ENCODE measurements at places on chromosomes 2 and 18.

DNA sequence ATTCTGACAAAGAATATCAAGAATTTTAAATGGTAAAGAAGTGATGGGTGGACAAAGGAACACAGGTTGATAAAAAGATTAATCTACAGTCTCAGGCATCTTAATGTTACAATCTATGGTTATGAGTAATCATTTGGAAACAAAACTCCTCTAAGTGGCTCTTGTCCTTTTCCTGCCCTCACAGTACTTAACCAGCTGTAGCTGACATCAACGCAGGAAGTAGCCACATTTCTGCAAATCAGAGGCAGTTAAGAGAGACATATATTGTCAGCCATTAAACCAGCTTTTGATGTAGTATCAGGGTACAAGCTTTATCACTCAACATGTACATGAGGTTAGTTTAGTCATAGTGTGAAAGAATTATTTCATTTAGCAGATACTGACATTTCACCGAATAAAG lies 244.6 kb downstream of the NR4A2 start:
- DNase-seq = no peak

DNA sequence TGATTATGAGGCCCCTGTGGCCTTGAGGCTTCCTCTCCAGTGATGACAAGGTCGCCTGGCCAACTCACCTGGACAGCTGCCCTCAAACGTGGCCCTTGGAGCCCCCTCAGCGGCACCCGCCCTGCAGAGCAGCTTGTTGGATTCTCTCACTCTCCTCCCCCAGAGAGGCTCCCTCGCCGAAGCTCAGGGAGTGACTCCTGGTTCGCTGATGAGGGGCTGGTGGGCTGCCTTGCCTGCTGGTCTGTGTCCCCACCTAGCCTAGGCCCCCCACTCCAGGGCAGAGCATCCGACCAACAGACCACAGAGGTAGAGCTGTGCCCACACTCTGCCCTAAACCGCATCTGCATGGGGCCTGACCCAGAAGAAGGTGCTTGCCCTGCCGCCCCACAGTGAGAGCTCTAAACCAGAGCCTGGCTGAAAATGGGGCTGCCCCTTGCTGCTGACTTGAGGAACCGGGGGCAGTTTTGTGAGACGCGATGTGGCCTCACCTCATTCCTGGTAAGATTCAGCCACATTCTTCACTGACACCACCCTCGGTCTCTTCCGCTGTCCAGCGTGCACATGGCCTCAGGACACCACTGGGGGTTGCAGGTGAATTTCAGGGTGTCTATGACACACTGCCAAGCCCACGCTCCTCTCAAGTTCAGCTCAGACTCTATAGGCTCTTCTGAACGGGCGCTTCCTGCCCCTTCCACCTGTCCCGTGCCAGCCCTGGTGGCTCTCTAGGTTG lies 131.6 kb downstream of the CABLES1 start:
- DNase-seq = no peak

- no peak for DNase-seq
Observed at GRCh38 chr2:42949125-42949524, 156.7 kb upstream of the HAAO start.

DNA sequence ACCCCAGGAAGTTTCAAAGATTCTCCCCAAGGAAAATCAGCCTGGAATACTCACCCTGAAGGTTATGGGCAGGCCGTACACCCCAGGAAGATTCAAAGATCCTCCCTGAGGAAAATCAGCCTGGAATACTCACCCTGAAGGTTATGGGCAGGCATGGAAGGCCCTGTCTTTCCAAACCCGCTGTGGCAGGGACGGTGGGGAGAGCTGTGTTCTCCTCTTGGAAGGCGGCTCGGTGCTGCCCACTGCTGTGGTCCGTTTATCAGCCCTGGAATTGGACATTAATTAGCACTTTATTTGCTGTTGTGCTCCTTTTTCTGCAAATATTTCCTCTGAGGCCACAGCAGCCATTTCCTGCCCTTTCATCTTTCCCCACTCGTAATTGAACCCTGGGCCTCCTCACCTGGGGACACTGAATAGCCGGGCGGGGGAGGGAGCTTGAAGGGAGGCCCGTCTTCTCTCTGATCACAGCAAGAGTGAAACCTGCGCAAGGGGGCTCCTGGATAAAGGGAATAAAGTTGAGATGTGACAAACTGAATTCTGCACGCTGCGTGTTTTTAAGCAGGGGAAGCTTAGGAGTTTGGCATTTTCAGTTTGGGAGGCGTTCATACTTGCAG lies 308.7 kb upstream of the SALL3 start:
- DNase-seq = no peak

DNA sequence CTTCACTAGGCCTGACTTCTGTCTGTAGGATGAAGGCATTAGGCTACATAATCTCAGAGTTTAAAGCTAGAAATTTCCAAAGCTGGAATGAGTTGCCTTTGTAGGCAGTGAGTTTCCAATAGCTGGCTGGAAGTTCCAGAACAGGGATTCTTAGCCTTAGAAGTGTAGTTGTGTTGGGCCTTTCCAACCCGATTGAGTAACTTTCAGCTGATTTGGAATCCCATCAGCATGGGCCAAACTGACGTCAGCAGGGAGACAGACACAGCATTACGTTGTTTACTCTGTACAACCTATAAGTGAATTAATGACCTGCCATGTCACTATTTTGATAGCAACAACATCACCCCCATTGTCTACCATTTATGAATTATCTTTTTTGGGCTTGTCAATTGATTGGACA lies 56.9 kb downstream of the SETBP1 start:
- DNase-seq = no peak

DNA sequence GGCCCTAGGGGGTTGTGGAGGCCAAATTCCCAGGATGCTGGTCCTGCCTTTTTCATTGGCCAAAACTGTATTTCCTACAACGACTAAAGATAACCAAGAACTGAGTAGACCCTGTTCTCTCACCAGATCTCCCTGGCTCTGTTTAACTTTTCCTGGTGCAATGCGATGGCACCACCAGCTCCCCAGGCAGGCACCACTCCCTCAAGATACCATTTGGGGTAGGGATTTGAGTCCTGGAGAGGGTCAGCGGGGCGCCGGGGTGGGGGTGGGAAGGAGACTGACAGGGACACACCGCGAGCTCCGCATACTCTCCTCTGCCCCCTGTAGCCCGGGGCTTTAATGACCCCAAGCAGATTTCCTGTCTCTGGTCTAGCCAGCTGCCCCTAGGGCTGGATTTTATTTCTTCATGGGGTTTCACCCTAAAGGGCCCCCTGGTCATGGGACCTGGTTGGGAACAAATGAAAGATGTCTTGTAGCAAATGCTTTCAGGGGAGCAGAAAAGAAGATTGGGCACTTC lies 7.3 kb downstream of the SIX2 start:
- DNase-seq = no peak

GRCh38 chr2:219886615-219887014 lies 259.2 kb downstream of the SLC4A3 start:
- DNase-seq = no peak

GRCh38 chr18:71784777-71785176 lies 759.4 kb downstream of the CBLN2 start:
- DNase-seq = no peak

DNA sequence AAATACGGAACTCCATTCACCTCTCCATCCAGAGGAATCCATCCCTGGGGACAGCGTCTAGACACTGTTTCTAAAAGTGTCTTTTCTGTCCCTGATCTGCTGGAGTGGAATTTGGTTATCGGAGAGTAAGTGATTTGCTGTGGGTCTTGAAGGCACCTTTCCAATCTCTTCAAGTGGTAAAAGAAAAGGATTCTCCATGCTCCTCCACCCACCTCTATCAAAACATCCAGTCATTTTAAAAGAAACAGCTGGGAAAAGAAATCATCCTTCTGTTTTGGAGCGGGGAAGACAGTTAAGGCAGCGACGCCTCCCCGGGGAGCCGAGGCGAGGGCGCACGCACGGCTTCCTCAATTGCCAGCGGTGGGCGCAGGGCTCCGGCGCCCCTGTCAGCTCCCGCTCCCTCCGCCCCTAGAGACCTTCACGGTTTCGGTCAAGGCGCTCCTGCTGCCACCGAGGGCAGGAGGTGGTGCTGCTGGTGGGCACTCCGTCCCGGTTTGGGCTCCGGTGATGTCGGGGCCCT lies 547 bp downstream of the SLC35F5 start:
- DNase-seq = no peak

DNA sequence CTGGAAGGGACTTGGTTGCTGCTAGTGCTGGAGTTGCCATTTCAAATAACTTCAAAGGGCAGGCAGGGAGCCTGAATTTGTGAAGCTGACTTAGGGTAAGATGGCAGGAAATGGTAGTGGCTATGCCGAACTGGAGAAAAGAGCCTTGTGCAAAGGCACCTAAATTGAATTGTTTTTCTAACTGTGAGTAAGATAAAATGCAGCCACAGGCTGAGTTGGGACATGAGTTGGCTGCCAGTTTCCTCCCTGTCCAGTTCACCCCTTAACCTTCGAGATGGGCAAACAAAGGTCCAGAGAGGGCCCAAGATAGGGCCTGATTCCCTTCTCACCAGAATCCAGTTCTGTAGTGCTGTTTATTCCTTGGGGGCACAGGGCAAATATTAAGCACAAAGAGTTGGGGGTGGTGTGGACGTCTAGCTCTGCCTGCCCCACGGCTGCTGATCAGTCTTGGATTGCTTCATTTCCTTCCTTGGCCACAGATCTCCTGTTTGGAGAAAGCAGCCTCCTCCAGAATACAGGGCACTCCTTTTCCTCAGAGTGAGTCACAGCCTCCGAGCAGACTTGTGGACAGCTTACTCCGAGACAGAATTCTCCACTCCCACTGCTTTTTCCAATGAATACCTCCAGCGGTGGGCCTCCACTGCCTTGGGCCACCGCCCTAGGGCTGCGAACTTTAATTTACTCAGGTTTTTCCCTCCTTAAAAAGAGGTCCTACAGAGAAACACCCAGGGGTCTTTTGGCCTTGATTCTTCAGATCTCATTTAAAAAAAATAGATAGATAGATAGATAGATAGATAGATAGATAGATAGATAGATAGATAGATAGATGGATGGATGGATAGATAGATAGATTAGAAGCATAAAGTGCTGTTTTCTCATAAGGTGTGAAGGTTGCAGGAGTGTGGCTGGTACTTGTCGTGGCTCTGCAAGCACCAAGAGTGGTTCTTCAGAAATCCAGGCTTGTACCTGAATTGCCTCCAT lies 18.4 kb upstream of the SLC20A1 start:
- DNase-seq = no peak

- no peak for DNase-seq
Observed at GRCh38 chr2:118832071-118832790, 15.2 kb downstream of the EN1 start.

- no peak for DNase-seq
Observed at GRCh38 chr2:118667348-118667747, 180.1 kb downstream of the EN1 start.

DNA sequence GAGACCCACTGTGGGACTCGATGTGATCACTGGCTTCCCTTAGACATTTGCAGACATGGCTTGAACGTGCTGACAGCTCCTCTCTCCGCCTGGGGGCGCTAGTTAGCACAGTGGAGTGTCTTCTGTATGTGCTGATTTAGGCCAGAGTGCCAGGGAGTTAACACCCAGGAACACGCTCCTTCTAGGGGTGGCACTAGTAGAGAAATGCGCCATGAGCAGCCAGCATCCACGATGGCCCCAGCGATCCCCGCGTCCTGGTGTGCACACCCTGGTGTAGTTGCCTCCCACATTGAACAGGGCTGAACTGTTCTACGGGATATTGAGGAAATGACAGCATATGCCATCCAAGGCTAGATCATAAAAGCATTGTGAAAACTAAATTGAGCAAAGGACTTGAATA lies 11.4 kb upstream of the NMUR1 start:
- DNase-seq = no peak

GRCh38 chr2:88859461-88859860 lies 168.0 kb downstream of the RPIA start:
- no peak for DNase-seq

- no peak for DNase-seq
Observed at GRCh38 chr2:204012072-204012653, 75.6 kb downstream of the ICOS start.

DNA sequence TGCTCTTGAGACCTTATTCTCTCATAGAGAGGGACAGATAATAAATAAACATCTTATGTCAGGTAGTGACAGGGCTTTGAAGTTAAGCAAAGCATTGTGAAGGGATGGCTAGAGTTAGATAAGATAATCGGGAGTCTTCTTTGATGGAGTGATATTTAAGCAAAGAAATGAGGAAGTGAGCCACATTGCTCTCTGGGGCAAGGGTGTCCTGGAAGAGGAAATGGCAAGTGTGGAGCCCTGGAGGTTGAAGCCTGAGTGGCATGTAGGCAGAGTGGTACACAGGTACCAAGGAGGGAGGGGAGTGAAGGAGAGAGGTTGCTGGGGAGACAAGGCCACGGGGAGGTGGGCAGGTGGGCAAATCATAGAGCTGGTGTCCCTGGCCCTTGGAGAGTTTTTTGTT lies 110.2 kb downstream of the CTAGE1 start:
- DNase-seq = no peak

- no peak for DNase-seq
Observed at GRCh38 chr2:181318504-181319280, 138.5 kb upstream of the ITGA4 start.

DNA sequence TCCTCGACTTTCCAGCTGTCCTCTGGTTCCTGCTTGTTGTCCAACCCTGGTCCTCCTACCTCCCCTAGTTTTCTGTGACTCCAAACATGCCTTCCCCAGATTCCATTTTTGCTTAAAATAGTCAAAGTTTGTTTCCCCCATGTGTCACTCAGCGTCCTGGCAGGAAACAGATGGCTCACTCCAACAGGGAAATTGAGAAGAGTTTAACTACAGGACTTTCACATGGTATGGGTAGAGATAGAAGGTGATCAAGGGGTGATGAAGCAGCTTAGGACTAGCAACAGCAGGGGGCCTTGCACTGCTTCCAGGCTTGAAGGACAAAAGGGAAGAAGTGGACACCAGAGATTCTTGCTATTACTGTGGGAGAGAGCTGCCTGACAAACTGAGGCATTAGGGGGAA lies 6.1 kb upstream of the CUL3 start:
- no peak for DNase-seq

- no peak for DNase-seq
Observed at GRCh38 chr2:129849559-129850160, 129.8 kb upstream of the RAB6C start.

DNA sequence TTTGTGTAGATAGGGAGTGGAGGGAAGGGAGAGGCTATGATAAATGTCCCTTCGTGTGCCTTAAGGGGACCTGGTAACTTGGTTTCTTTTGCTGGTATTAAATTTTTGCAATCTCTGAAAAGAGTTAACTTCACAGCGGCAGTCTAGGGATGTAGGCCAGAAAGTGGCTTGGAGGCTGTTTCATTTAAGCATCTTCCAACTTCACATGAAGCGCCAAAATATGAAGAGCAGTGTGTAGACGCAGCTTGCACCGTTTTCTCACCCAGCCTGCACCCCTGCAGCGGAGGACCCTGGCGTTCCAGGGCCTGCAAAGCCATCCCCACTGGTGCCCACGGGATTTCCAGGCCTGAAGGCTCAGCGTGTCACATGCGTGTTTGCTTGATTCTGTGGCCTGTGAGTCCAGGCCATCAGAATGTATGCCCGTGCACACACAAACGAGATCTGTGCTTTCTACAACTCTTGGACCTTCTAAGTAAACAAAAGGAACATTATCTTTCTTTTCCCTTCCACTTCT lies 87.2 kb upstream of the EPB41L3 start:
- no peak for DNase-seq

- no peak for DNase-seq
Observed at GRCh38 chr2:202099515-202099914, 26.5 kb downstream of the KIAA2012 start.
